NCI-H526 (cell line): ENCODE measurements at places on chromosomes 6 and 20.

DNA sequence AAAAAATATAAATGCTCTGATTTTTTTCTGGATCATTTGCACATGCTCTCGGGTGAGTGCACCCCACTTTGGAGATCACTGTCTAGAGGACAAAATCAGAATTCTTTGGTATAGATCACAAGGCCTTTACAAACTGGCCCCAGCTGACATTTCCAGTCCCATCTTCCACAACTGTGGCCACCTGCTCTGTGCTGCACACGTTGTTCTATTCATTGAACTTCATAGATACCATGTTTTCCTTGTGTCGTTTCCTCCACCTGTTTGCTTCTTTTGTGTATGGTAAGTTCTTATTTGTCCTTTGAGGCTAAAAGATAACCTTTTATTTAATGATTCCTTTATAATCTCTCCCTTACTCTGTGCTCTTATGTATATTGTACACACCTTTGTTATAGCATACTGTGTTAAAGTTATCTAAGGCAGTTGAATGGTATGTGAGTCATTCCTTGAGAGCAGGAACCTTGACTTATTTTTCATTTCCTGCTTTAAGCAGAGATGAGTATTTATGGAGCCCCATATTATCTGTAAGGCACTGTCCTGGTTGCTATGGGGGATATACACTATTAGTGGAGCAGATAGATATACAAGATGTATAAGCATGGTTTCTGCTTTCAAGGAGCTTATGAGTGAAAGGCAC lies 12.0 kb upstream of the SLC17A5 start:
- DNase-seq: no peak

GRCh38 chr6:37324131-37325033 lies 29.4 kb upstream of the RNF8 start:
- DNase-seq: no peak

- DNase-seq: peak; percentile 76
Observed at GRCh38 chr20:44609516-44610312, 27.3 kb downstream of the PKIG start.

DNA sequence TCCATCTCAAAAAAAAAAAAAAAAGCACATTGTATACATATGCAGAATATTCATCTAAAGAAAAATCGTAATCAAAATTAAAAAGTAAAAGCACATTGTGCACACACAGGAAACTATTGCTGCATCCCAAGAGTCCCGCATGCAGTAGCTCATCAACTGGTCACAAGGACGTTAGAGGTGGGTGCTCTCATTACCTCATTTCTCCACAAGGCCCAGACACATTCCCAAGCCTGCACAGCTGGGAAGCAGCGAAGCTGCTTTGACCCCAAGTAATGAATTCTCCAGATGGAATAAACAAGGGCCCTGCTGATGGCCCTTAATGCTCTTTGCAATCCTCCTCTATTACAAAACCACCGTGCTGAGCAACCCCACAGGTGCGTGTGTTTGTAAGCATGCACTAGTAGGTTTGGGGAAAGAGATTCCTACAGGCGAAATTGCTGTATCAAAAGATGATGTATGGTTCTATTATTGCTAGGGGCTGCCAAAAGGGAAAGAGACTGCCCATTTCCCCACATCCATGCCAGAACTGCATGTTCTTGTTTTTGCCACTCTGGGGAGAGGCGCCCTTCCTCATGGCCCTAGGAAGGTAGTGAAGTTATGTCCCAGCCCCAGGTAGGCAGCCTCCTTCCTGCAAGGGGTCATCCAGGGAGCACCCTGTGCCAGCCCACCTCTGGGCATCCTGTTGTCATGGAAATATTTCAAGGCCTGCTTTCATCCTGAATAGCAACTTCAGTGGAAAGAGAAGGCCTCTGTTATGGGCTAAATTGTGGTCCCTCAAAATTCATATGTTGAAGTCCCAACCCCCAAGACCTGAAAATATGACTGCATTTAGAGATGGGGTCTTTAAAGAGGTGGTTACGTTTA lies 34.6 kb upstream of the PTGIS start:
- DNase-seq: no peak

DNA sequence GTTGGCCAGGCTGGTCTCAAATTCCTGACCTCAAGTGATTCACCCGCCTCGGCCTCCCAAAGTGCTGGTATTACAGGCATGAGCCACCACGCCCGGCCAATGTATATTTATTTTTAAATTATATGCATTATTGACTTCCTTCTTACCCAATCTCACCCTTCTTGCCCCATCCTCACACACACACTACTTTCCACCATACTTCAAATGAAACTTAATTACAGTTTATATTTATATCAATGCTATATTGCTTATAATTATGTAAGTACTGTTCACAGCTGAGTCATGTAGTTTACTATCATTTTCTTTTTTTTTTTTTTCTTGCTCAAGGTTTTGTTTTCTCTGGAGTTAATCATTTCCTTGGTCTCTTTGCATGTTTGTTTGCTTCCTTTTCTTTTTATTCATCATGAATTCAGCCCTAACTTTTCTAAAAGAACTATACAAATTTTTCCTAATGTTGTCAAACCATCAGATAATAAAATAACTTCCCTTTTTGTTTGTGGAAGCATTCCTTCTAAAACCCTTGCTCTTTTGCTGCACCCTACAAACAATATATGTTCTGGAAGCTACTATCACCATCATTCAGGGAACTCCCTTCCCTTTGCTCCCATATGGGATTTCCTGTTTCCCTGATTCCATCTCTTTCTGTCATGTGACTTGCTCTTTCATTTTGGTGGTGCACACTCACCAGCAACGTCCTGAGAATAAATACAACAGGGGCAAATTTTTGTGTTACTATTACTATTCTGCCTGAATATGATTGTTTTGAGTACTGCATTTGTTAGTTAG lies 201.7 kb upstream of the SASH1 start:
- DNase-seq: no peak

DNA sequence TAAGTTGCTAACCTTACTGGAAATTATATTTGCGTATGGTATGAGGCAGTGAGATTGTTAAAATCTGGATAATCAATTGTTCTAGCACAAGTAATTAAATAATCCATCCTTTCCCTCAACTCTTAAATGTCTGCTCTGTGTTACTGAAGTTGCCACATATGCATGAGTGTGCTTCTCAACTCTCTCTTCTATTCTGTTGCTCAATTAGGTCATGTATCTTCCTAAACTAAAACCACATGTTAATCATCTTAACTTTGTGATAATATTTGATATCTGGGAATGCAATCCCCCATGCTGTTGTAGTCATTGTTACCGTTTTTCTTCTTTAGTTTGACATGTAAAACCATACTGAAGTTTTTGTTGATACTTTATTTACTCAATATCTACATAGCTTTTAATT lies 63.5 kb upstream of the STMND1 start:
- DNase-seq: no peak

- DNase-seq: no peak
Observed at GRCh38 chr20:22288957-22289356, 295.4 kb downstream of the FOXA2 start.

GRCh38 chr6:3343089-3343883 lies 84.5 kb downstream of the PSMG4 start:
- DNase-seq: no peak

DNA sequence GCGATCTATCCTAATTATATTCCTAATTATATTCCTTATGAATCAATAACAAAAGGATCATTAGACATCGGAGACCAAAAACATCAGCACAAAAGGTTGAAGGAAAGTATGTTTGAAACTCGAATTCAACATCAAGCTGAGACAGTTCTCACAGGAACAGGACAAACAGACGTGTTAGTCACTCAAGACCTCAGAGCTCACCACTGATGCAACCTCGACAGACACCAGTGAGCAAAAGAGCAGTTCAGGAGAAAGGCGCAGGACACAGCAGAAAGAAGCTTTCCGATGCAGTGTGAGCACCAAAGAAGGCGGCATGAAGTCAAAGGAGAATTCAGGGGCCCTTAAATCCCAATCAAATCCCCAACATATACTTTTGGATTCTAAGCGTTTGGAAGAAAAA lies 6.3 kb upstream of the RAMACL start:
- DNase-seq: no peak

GRCh38 chr20:34401741-34402455 lies 38.8 kb downstream of the ITCH start:
- DNase-seq: no peak

DNA sequence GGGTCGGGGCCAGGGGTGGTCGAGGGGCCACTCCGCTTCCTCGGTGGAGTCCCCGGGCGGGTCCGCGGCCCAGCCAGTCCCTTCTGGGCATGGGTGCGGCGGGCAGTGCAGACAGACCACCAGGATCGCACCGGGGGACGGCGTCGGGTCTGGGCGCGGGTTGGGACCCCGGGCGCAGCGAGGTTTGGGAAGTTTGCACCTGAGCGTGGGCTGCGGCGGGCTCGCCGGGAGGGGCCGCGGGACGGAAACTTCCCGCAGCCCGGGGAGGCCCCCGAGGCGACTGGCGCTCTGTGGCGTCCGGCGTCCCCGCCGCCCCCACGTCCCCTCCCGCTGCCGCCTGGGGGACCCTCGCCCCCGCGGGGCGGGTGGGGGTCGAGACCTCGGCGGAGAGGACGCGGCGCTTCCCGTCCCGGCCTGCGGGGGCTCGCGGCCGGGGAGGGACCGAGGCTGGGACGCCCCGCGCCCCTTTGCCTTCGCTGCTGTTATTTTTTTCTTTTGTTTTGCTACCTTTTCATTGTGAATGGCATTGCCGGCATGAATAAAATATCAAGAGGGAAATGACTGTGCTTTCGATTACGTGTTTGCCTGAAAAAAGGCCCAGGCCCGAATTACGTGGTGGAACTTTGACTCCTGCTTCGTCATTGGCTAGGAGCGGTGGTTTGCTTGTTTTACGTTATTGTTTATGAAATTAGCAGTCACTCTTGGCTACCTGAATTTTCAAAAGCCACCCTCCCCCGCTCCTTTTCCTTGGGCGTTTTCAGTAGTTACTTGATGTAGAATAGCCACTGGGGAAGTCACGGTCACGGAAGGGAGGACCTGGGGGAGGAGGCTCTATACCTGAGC lies 703 bp downstream of the SNX9 start:
- peak; percentile 71 for DNase-seq

GRCh38 chr20:17808357-17808756 lies 108.6 kb downstream of the BANF2 start:
- no peak for DNase-seq

DNA sequence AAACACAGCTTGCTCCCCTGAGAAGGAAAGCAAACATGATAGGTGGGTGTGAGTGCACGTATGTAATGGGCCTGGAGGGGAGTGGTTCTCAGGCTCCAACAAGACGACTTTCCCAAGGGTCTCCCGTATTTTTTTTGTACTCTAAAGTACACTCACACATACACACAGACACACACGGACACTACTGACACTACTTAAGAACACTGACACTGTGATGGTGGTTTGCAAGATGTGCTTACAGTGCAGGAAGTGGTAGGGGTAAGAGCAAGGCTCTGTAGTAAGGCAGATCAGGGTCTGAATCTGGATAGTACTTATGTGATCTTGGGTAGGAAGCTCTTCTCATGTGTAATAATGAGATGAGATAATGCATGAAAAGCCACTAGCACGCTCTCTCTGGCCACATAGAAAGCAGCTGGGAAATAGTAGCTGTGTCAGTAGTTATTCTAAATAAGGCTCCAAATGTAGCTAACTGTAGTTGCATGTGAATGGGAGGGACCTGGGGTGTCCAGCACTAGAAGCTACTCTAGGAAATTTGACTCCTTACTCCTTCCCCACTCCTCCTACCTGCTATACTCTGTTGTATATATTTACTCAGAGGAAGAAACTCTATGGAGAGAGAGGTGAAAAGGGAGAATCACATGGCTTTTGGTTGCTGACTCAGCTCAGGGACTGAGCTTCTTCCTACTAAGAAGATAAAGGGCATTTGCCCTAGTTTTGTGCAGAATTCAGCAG lies 8.4 kb upstream of the ZBTB24 start:
- DNase-seq: no peak

GRCh38 chr6:33279971-33280511 lies 3.1 kb downstream of the B3GALT4 start:
- DNase-seq: peak; percentile 88

DNA sequence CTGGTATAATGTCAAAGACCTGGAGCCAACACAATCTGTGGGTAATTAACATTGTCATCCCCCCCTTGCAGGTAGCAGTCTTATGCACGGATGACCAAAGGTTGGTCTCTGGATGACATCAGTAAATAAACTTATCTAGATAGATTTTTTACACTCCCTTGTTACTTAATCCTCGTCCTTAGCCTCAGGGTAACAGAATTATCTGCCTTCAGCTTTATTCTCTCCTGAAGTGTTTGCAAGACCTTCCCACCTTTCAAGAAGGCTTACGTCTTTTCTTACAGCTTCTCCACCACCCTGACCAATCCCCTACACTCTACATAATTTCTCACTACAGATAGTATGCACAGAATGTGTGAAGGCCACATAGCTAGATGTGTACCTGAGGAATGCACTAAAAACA lies 434.8 kb upstream of the HTR1E start:
- no peak for DNase-seq

GRCh38 chr6:62236784-62237183 lies 49.2 kb downstream of the KHDRBS2 start:
- DNase-seq: no peak

DNA sequence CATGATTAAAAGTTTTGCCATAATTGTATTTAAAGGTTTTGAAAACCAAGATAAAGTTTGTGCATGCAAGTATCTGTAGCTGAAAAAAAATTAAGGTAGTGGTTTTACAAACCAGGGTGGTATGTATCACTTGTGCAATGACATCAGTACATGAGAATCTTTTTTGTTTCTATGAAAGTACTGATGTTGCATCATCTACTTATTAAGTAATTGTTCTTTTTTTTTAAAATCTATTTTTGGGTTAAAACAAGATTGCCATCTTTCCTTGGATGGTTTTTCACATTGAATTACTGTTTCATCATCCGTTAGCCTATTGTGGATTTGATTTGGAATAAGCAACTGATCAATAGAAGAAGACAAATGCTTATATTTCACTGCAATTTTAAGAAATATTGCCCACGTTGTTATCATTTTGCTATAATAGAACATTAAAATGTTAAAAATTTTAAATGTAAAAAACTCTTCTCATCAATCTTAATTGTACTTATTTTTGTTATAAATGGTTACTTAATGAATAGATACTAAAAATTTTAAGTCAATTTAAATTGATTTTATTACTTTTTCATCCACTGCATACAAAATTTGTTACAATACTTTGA lies 39.8 kb upstream of the TAGAP start:
- no peak for DNase-seq

- no peak for DNase-seq
Observed at GRCh38 chr6:34238585-34239499, 2.2 kb downstream of the HMGA1 start.

- DNase-seq: no peak
Observed at GRCh38 chr20:25553819-25554296, 31.5 kb downstream of the NINL start.

GRCh38 chr20:38434301-38434741 lies 807 bp downstream of the SNHG17 start:
- DNase-seq: peak; percentile 50

GRCh38 chr20:56527521-56527920 lies 3.0 kb downstream of the FAM209A start:
- DNase-seq: no peak

- DNase-seq: no peak
Observed at GRCh38 chr20:58706975-58707681, 14.5 kb downstream of the NPEPL1 start.
